ENCODE measurements at places on chromosomes 2 and 18.

- peak; percentile 84 for DNase-seq
These were observed 70.2 kb upstream of the ITM2C start for GRCh38 chr2:230794497-230794896.

- no peak for DNase-seq
These were observed 31.0 kb downstream of the CLIP4 start for GRCh38 chr2:29146197-29146596.

DNA sequence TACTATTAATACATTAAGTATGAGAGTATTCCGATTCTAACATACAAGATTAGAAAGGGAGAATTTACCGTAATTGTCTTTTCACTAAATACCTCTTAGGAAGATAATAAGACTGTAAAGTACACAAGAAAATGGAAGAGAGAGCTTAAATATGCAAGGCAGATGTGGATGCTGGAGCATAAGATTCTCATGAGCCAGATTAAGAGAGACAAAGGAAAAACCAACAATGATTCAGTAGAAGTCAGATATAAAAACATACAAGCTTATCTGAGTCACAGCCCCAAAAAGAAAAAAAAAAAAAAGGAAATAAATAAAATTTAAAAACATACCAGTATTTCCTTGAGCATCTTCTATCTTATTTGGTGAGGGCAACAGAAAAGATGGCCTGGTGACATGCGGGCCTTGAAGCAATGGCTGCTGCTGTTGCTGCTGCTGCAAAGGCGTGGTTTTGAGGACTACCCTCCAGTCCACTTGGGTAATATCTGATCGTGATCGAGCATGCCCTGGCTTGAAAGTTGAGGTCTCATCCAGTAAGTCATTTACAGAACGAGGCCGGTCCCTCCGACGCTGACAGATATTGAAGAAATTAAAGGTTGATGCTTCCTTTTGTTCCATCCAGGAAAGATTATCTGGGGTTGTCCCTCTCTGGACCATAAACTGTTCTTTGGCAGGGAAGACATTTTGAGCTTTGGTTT, 24.5 kb downstream of the PLEKHM3 start:
- no peak for DNase-seq

DNA sequence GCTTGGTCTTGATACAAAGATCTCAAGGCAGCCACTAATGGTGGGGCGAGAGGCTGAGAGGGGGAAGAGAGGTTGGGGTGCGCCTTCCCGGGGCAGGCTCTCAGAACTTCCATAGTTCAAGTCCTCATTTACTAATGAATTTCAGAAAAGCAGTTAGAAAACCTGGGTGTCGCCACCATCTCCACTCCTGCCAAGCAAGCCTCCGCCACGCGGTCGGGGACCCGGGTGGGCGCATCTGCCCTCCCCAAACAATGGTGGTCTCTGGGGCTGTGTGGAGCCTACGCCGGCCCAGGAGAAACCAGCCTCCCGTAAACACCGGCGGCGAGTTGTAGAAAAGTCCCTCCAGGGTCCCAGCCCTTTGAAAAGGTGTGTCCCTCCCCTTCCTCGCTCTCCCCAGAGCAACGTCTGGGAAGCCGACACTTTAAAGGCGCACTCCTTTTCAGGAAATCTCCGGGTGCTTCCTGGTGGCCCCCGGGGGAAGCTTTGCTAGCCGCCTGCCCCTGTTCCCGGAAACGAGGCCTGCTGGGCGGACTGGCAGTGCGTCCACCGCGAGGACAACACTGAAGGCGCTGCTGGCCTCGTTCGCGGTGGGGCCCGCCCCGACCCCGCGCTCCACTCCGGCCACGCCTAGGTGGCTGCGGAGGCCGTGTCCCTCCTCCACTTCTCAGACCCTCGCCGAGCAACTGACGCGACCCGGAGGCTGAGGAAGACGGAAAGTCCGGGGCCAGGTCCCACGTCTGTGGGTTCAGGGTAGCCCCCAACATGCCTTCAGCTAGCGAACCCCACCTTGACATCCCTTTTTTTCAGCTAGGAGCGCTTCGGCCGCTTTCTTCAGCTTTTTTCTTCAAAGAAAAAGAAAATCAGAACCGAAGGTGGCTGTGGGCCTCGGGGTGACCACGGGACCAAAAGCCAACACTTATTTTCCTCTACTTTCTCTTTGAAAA, 16.8 kb downstream of the EVX2 start:
- DNase-seq = no peak

GRCh38 chr2:40260437-40260836, 191.5 kb downstream of the SLC8A1 start:
- no peak for DNase-seq

GRCh38 chr2:76008001-76008702, 297.4 kb upstream of the GCFC2 start:
- DNase-seq = no peak

GRCh38 chr18:36757081-36757480, 71.7 kb downstream of the TPGS2 start:
- peak; percentile 38 for DNase-seq

GRCh38 chr2:178480227-178481181, at the start of gene PLEKHA3:
TSS of gene PLEKHA3 (plus strand) at chr2:178480457. CDS start at chr2:178480870, 413 bp downstream.
- DNase-seq = peak; percentile 97

GRCh38 chr2:152613235-152613634, 104.0 kb downstream of the PRPF40A start:
- DNase-seq = no peak

DNA sequence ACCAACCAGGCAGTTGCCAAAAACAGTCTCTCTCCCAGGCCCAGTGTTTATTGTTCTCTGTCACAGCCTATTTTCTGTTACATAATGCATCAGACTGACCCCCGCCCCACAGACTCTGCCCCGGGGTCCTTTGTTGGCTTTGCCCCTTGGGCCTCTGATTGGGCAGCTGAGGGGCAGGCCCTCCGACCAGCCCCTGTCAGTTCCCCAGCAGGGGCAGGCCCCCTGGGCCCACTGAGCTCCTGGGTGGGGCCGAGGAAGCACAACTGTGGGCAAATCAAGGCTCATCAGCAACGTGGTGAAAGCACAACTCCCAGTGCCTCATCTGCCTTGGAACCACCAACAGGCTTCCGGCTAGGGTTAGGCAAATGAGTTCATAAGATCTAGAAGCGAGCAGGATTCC, 160.1 kb upstream of the MYCN start:
- no peak for DNase-seq

DNA sequence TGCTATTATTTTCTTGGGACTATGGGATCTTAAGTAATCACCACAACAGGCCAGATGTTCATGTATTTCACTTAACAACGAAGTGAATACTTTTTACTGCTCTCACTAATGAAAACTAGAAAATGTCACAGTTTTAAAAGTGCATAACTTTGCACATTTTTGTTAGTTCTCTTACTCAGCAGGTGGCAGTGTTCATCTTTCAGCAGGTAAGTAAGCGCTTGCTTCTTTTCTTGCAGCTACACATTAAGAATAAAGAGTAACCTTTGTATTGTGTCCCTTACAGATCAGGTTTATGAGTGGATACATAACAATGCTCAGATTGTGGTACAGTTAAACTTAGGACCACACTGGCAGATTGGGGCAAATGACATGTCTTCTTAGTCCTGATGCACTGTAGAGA, 61.0 kb downstream of the DAW1 start:
- no peak for DNase-seq

DNA sequence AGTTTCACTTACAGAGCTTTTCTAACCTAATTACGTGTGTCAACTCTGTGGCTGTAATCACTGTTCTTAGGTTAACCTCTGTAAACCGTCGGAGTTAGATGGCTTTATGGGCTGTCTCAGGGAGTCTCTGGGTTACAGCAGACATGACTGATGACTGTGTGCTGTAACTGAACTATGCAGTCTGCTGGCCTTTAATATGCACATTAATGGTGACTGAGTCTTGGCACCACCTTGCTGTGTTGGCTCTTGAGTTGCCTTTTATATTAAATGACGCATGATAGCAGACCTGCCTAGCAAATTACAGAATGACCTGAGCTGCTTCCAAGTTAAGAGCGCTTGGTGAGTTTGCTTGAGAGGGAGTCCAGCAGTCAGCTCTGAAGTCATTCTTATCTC, 90.1 kb downstream of the ACKR3 start:
- no peak for DNase-seq

GRCh38 chr18:32548688-32549087, 78.0 kb upstream of the GAREM1 start:
- DNase-seq = no peak

- no peak for DNase-seq
These were observed 6.8 kb downstream of the RAX start for GRCh38 chr18:59266459-59266858.

DNA sequence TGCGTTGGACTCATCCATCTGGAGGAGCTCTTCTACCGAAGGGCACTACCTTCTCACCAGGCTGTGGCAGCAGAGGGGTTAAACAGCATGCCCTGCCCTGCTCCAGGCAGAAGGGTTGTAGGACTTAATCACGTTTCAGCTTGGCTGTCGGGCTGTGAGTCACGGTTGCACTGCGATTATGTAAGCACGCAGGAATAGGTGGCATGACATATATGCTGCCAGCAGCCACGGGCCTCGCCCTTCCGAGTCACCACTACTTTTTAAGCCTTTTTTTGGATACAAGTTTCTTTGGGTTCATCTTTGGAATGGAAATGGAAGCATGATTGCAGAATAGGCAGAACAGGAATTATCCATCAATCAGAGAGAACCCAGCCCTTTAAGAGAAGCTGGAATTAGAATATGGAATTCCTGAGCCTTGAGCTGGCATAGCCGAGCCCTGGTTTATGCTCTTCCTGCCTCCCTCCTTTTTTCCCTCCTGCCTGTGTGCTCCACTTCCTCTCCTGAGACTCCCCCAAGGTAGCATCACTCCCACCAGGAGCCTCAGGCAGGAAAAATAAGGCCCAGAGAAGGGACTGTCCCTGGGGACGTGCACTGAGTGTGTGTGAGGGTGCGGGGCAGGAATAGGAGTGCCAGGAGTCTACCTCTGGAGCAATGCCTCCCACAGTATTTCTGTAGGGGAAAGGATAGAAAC, 86.8 kb downstream of the SEMA4F start:
- peak; percentile 86 for DNase-seq

- DNase-seq = no peak
These were observed 41.9 kb downstream of the TANC1 start for GRCh38 chr2:159010340-159010739.

All from Calu3 (cell line).